ENCODE measurements at places on chromosomes 2 and 18.
A peak's percentile ranks its signal among the peaks of the same experiment; 100 is the strongest.

DNA sequence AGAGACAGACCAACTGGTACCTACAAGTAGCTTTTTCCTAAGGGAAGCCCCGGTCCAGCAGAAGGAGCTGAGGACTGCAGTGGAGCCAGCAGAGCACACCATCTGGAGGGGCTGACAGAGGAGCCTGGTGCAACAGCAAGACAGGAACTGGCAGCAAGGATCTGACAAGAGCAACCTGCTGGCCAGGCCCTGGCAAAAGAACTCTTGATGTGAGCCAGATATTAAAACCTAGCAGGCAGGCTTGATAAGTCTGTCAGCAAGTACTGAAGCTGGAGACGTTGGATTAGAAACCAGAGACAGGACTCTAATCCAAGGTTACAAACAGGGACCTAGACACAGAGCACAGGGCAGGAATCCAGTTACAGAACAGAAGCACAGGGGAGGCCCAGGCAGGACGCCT, 260.7 kb upstream of the MGAT5 start:
- no peak for DNase-seq

GRCh38 chr2:12733846-12734245, 17.1 kb downstream of the TRIB2 start:
- no peak for DNase-seq

- no peak for DNase-seq
Observed at GRCh38 chr2:238861766-238862315, 14.0 kb downstream of the TWIST2 start.

- peak; percentile 76 for DNase-seq
Observed at GRCh38 chr2:110657724-110658305, 20.0 kb downstream of the BUB1 start.
